Body of pancreas (tissue), 4 donors: ENCODE measurements at places on chromosomes 3 and 15. TPM values are rescaled to one million over a fixed set of nuclear protein-coding genes. Genes with fewer than 3 reads are reported as not detected.

The CEP19 gene
- not detected for total RNA-seq

The TMEM40 gene
- total RNA-seq, result not detected

The HOMER2 gene
- 331 TPM for total RNA-seq

The SLC2A2 gene
- 2.9 TPM for total RNA-seq

The GOLGA6B gene
- total RNA-seq, result not detected

The PLA2G4E gene
- total RNA-seq, result not detected

The PRTG gene
- 4.0 TPM for total RNA-seq

DNA sequence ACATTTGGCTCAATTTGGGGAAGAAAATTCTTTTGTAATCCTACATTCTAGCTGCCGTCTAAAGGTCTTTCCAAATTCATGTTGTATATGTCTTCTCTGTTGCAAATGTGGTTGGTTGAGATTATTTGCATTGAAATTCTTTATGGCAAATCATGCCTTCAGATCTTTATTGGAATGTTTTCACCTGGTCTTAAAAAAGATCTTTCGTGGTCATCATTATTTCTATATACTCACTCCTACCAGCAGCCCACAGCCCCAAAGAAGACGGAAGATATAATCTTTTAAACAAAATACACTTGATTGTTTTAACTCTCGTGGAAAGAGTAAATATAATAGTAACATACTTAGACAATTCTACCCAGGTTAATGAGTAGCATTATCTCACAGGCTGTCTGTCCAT, 41.5 kb upstream of the PPARG start:
- no peak for DNase-seq
- H3K27ac ChIP-seq, result no peak overlapping the region
- H3K4me3 ChIP-seq, result no peak overlapping the region
- no peaks in the 10 kb centered on the region for H3K27me3 ChIP-seq

DNA sequence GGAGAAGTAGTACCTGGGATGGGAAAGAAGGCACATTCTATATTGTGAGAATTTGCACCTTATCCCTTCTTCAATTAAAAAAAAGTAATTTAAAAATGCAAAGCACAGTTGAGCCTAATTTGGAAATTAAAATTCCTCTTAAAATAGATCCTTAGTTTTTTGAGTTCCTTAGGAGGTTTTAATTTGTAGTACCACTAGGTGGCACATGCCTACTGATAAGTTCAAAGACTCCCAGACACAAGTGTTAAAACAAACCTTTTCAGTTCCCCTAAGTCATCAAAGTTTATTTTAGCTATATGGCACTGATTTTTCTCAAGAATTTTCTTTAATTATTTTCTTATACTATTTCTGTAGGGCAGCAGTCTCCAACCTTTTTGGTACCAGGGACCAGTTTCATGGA, 127.6 kb upstream of the AZI2 start:
- no peak overlapping the region for H3K4me3 ChIP-seq
- DNase-seq, result no peak
- no peaks in the 10 kb centered on the region for H3K36me3 ChIP-seq
- H3K27me3 ChIP-seq, result no peaks in the 10 kb centered on the region
- no peaks in the 10 kb centered on the region for H3K4me1 ChIP-seq

GRCh38 chr15:78266229-78266628, 1.9 kb downstream of the DNAJA4 start:
- no peaks in the 10 kb centered on the region for H3K36me3 ChIP-seq
- no peak overlapping the region for H3K27ac ChIP-seq
- H3K4me1 ChIP-seq, result peaks cover 25% of the 10 kb centered on the region
- H3K4me3 ChIP-seq, result no peak overlapping the region
- no peaks in the 10 kb centered on the region for H3K27me3 ChIP-seq

DNA sequence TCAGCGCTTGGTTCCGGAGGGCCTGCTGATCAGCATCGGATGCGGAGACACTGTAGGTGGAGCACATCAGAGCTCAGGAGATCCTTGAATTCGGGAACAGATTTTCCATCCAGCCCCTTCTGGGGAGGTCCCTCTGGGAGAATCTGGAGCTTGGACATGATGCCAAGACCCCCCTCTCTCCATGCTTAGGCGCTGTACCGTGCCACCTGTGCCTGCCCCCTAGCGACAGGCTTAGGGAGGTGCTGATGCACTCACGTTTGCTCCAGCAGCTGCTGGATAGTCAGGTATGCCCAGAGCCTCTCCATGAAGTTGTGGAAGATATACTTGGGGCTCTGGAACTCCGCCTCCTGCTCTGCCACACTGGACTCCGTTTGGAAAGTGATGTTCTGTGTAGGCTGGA, 9.7 kb downstream of the ITIH4 start:
- peak; percentile 14 for DNase-seq
- no peaks in the 10 kb centered on the region for H3K27me3 ChIP-seq
- H3K4me3 ChIP-seq, result no peak overlapping the region
- H3K36me3 ChIP-seq, result no peaks in the 10 kb centered on the region
- no peak overlapping the region for H3K27ac ChIP-seq

DNA sequence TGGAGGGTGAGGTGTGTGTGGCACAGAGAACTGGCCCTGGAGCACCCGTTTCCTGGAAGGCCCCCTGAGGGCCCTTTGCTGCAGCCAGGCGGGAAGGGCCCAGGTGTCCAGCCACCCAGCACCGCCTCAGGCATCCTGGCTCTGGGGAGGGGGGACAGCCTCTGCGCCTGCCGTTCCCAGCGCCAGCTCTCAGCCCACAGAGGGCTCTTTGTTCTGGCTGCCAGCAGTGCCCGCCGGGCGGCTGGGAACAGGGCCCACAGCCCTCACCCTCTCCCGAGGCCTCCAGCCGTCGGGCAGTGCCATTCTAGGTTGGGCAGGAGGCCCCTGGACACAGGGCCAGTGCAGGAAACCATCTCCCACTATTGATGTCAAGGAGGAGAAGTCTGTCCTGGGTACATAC, 8.3 kb downstream of the SLC38A3 start:
- peak overlapping the region; percentile 88 for H3K27ac ChIP-seq
- H3K4me3 ChIP-seq, result no peak overlapping the region
- H3K4me1 ChIP-seq, result peaks cover 57% of the 10 kb centered on the region
- DNase-seq, result peak; percentile 75
- no peaks in the 10 kb centered on the region for H3K27me3 ChIP-seq
- no peaks in the 10 kb centered on the region for H3K36me3 ChIP-seq

DNA sequence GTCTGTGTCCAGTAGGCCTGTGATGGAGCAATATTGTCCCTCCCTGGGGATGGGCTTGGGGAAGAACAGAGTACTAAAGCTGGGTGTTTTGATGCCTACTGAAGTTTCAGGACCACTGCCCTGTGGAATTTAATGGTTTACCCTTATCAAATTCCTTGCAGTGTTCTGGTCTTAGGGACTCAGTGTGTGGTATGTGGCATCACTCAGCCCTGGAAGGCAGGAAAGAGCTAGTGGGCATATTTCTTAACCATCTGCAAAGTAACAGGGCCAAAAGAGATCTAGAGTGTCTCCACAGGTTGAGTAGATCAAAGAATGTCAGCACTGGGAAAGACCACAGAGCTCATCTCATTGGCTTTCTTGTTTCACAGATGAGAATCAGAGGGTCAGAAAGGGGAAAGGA, 11.8 kb upstream of the SCN10A start:
- H3K4me1 ChIP-seq, result peaks cover 11% of the 10 kb centered on the region
- H3K36me3 ChIP-seq, result no peaks in the 10 kb centered on the region
- H3K4me3 ChIP-seq, result no peak overlapping the region
- no peak overlapping the region for H3K27ac ChIP-seq
- no peak for DNase-seq

DNA sequence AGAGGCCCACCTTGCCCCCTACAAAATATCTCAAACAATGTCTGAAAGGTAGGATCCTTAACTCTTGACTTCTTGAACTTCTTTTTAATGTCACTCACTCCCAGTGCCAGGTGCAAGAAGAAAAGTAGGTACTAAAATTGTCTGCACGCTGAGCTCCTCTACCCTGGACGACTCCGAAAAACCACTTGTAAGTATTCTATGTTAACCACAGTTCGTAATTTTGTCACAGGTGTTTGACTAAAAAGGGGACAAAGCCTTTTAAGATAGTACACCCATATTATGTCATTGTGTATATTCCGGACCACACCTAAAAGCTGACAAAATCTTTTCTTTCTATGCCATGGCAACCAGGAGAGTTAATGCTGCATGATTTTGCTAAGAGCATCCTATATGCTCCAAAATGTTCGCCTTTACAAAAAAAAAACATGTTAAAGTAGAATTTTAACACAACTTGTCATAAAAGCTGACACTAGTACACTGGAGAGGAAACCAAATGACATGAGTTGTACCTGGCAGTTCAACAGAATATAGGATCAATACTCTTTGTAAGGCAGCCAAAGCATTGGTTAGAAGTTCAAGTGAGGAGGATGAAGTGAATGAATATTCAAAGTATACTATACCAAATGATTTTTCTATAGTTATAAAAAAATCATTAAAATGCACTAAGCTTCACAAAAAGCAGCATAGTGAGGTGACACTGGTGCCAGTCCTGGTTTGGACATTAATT, 210.5 kb downstream of the FOXP1 start:
- H3K4me3 ChIP-seq, result no peak overlapping the region
- peaks cover 11% of the 10 kb centered on the region for H3K4me1 ChIP-seq
- H3K27ac ChIP-seq, result no peak overlapping the region
- H3K27me3 ChIP-seq, result no peaks in the 10 kb centered on the region
- DNase-seq, result no peak

GRCh38 chr3:20250786-20251185, 64.8 kb upstream of the SGO1 start:
- no peak overlapping the region for H3K4me3 ChIP-seq
- H3K36me3 ChIP-seq, result no peaks in the 10 kb centered on the region
- H3K4me1 ChIP-seq, result no peaks in the 10 kb centered on the region

DNA sequence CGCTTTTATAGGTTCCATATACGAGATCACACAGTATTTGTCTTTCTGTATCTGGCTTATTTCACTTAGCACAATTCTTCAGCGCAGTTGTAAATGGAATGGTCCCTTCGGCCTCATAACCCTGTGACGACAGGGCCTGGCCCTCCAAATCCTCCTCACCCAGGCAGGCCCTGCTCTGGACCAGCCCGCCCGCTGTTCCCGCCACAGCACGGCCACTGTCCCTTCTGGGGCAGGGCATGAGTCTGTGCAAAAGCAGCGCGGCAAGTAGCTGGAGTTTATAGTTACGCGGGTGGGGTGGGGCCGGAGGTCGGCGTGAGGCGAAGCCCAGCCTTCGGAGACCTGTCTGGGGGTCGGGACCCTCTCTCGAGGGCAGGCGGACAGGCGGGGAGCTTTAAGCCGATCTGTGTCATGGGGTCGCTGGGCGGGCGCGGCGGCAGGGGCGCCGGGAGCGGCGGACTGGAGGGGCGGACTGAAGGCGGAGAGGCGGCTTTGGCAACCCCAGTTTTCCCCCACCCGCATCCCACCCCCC, 543 bp downstream of the ARPIN start:
- peaks cover 38% of the 10 kb centered on the region for H3K4me1 ChIP-seq
- no peaks in the 10 kb centered on the region for H3K36me3 ChIP-seq
- H3K4me3 ChIP-seq, result peak overlapping the region; percentile 95

GRCh38 chr3:72384602-72385001, 463.6 kb downstream of the SHQ1 start:
- no peak for DNase-seq
- peaks cover 13% of the 10 kb centered on the region for H3K4me1 ChIP-seq
- H3K36me3 ChIP-seq, result no peaks in the 10 kb centered on the region
- no peak overlapping the region for H3K27ac ChIP-seq

GRCh38 chr3:21059404-21059803, 691.6 kb downstream of the ZNF385D start:
- H3K4me3 ChIP-seq, result no peak overlapping the region
- no peak for DNase-seq
- no peaks in the 10 kb centered on the region for H3K4me1 ChIP-seq
- no peaks in the 10 kb centered on the region for H3K27me3 ChIP-seq

- H3K36me3 ChIP-seq, result no peaks in the 10 kb centered on the region
- H3K4me1 ChIP-seq, result no peaks in the 10 kb centered on the region
Measured at GRCh38 chr3:181805703-181806102, 94.0 kb downstream of the SOX2 start.

DNA sequence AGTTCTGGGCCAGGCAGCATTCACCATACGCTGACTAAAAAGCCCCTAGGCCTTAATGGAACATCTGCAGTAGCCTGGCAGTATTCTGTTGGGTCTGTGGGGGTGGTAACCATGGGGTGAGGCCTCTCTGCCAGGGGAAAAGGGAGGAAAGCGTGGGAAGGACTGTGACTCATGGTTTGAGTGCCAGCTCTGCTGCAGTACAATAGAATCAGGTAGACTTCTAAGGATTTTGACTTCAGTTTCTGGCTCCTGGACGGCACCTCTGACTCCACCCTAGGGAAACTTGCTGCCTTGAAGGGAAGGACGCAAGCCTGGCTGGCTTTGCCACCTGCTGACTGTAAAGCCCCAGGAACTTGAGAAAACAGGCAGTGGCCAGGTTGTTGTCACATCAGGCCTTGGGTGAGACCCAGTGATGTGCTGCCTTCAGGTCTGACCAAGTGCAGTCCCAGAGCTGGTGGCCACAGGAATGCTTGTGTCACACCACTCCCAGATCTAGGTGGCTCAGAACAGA, 148.6 kb downstream of the SUCNR1 start:
- no peaks in the 10 kb centered on the region for H3K4me1 ChIP-seq
- H3K27ac ChIP-seq, result no peak overlapping the region
- H3K36me3 ChIP-seq, result no peaks in the 10 kb centered on the region
- DNase-seq, result no peak
- no peaks in the 10 kb centered on the region for H3K27me3 ChIP-seq
- no peak overlapping the region for H3K4me3 ChIP-seq

- no peak overlapping the region for H3K4me3 ChIP-seq
- H3K27me3 ChIP-seq, result no peaks in the 10 kb centered on the region
- H3K36me3 ChIP-seq, result no peaks in the 10 kb centered on the region
Measured at GRCh38 chr3:172101107-172101506, 61.7 kb downstream of the FNDC3B start.

DNA sequence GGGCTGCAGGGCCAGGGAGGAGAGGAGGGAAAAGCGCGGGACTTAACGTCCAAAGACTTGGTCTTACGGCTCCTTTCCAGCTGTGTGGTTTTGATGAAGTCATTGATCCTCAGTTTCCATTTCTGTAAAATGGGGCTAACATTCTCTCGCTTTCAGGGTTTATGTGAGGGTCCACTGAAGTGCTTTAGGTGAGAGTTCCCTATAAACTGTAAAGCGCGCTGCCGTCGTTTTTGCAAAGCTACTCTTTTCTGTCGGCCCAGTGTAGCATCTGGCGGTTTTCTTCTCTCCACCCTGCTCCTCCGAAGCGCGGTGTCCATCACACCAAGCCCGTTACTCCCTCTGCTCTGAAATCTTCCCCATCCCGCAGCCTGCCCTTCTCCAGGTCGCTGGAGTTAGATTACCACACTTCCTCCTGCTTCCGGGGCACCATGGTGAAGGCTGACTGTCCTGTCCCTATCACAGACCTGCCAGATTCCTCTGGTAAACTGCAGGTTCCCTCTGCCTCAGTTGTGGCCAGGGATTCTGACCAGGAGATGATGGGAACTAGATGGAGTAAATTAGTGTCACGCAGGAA, 702 bp upstream of the DNAJC17 start:
- no peaks in the 10 kb centered on the region for H3K36me3 ChIP-seq
- peaks cover 28% of the 10 kb centered on the region for H3K4me1 ChIP-seq
- H3K4me3 ChIP-seq, result peak overlapping the region; percentile 70

GRCh38 chr3:52886049-52886730, 11.2 kb downstream of the STIMATE start:
- H3K36me3 ChIP-seq, result no peaks in the 10 kb centered on the region
- no peak overlapping the region for H3K4me3 ChIP-seq
- H3K27me3 ChIP-seq, result no peaks in the 10 kb centered on the region
- DNase-seq, result no peak
- no peak overlapping the region for H3K27ac ChIP-seq
- peaks cover 31% of the 10 kb centered on the region for H3K4me1 ChIP-seq

- no peaks in the 10 kb centered on the region for H3K36me3 ChIP-seq
- no peak overlapping the region for H3K27ac ChIP-seq
- peaks cover 10% of the 10 kb centered on the region for H3K4me1 ChIP-seq
- no peak overlapping the region for H3K4me3 ChIP-seq
Measured at GRCh38 chr3:122263974-122264588, 61.0 kb upstream of the CSTA start.
